ENCODE measurements at places on chromosomes 5 and 9. TPM values are rescaled to one million over a fixed set of nuclear protein-coding genes. Genes with fewer than 3 reads are reported as not detected.

GRCh38 chr5:151040211-151040747 lies 19.9 kb downstream of the GPX3 start:
- DNase-seq: peak; percentile 81

The TOMM5 gene
- total RNA-seq: 65.2 TPM

DNA sequence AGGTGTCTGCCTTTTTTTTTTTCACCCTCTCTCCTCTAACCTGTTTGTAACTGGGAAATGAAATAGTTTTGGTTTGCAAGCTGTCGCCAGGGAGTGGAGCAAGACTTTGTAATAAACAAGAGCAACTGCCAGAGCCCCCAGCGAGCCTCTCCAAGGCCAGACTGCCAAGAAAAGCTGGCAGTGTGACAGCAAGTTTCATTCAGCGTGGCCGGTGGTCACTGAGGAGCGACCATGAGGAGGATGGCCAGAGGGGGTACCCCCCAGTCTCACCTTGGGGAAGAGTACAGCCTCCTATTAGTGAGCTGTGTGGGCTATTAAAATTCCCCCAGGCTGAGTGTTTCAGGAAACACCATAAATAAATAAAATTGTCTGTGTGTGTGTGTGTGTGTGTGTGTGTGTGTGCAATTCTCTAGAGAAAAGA lies 49.9 kb downstream of the ZFAND5 start:
- DNase-seq: peak; percentile 83

The KCTD16 gene
- not detected for total RNA-seq

The SLIT3 gene
- 5.9 TPM for total RNA-seq

The FOXI1 gene
- total RNA-seq: not detected

DNA sequence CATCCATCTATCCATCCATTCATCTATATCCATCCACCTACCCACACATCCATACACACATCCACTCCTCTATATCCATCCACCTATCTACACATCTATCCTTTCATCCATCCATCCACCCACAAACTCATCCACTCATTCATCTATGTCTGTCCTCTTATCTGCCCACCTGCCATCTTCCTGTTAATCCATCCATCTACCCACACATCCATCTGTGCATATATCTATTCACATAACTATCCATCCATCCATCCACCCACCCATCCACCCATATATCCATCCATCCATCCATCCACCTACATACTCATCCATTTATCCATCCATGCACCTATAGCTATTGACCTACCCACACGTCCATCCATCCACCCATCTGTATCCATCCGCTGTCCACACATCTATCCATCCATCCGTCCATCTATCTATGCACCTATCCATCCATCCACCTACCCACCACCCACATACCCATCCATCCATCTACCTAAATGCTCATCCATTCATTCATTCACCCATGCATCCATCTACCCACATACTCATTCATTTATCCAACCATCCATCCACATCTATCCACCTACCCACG lies 182.1 kb upstream of the TBC1D2 start:
- no peak for DNase-seq

DNA sequence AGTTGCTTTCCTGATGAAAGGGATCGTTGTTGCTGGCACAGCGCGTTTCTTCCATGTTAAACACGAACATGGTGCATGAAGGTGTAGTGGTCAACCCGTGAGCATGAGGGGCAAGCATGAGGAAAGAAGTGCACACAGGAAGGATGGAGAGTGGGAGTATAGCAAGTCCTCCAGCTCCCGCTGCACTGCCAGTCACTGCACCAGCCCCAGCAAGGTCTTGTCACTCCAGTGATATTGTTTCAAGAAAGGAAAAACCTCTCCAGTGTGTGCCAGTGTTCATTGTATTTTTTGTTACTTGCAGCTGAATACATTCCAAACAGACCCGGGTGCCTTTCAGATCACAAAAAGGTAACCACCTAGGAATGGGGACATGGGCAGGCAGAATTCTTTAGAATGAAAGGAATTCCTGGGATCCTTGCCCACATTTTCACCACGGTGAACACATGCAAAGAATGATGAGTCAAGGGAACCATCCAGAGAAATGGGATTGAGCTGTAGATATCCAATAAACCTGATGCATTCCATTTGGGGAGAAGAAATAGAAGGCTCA lies 186.3 kb downstream of the AOPEP start:
- no peak for DNase-seq

GRCh38 chr5:54577528-54577927 lies 60.0 kb downstream of the SNX18 start:
- no peak for DNase-seq

DNA sequence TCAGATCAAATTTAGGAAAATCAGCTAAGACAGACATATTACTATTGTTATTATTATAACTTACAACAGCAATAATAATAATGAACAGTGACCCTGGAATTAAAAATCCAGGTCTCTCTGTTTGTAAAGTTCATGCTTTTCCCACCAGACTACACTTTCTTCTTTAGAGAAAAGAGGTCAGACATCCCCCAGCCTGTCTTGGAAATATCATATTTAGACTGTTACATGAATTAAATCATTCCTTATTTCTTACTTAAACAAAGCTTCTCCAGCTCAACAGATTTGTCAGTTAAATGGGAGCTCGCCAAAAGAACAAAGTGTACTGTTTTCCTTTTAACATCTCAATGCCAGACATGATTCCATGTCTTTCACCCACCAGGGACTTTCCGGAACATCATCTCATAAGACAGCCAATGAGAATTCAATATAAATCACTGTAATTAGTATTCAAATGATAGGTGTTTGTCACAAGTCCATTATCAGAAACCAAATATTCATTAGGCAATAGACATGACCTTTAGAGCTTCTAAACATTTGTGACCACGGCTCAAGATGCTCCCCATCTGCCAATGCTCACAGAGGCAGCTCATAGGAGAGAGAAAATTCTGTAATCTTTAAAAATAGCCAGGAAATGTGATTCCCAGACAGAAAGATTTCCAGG lies 351.9 kb downstream of the ENC1 start:
- peak; percentile 76 for DNase-seq

The IFNK gene
- not detected for total RNA-seq

The KIF12 gene
- total RNA-seq: not detected

DNA sequence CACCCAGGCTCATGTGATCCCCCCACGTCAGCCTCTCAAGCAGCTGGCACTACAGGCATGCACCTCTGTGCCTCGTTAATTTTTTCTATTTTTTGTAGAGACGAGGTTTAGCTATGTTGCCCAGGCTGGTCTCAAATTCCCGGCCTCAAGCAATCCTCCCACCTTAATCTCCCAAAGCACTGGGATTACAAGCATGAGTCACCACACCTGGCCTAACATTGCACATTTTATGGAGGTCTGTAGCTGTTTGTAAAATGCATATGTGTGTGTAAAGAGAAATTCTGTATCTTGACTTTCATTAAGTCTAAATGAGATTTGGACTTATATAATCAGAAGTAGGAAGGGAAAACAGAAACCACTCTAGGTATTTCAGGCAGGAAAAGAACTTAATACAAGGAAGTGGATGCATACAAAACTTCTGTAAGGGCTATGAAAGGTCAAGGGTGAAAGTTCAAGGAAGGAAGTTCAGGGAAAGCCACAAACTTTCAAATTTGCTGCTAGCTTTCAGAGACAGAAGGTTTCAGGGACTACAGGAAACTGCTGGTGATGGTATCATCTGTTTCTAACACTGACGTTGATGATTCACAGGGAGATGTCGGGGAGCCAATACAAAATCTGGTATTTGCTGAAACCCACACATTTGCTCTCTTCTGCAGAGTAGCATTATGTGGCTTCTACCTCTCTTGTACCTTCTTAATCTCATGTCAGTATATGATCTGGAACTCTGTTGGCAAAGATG lies 209.4 kb downstream of the PIK3R1 start:
- no peak for DNase-seq

- DNase-seq: no peak
Observed at GRCh38 chr9:129888293-129889121, 53.2 kb downstream of the USP20 start.

The SEC16A gene
- total RNA-seq: 40.0 TPM

- DNase-seq: no peak
Observed at GRCh38 chr9:113520109-113520642, 56.6 kb downstream of the RGS3 start.

DNA sequence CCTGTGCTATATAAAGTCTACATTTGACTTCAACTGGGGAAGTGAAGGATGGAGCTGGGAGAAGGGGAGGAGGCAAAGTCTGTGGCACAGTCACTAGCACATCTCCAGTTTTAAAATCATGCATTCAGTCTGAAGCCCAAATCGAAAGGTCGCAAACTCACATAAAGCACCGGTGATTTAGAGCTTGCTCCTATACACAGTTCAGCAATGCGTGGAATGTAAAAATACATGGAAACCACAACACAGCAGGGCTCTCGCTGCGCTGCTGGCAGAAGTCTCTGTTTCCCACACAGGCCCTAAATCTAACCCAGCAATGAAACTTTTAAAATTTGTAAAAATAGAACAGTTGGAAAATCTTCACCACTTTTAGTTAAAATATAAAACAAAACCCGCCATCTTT lies 68.2 kb downstream of the EBF1 start:
- no peak for DNase-seq

- no peak for DNase-seq
Observed at GRCh38 chr9:17742067-17742466, 163.2 kb downstream of the SH3GL2 start.

The PKD2L2 gene
- 1.7 TPM for total RNA-seq

GRCh38 chr5:121841892-121842291 lies 9.8 kb upstream of the FTMT start:
- DNase-seq: no peak
